Stimulated activated CD4-positive, alpha-beta T cell treated with anti-CD3 and anti-CD28 coated beads, TNF-alpha, amount 100 ng/mL, for 4 hours (primary cell): ENCODE measurements at places on chromosomes 2 and 18.

DNA sequence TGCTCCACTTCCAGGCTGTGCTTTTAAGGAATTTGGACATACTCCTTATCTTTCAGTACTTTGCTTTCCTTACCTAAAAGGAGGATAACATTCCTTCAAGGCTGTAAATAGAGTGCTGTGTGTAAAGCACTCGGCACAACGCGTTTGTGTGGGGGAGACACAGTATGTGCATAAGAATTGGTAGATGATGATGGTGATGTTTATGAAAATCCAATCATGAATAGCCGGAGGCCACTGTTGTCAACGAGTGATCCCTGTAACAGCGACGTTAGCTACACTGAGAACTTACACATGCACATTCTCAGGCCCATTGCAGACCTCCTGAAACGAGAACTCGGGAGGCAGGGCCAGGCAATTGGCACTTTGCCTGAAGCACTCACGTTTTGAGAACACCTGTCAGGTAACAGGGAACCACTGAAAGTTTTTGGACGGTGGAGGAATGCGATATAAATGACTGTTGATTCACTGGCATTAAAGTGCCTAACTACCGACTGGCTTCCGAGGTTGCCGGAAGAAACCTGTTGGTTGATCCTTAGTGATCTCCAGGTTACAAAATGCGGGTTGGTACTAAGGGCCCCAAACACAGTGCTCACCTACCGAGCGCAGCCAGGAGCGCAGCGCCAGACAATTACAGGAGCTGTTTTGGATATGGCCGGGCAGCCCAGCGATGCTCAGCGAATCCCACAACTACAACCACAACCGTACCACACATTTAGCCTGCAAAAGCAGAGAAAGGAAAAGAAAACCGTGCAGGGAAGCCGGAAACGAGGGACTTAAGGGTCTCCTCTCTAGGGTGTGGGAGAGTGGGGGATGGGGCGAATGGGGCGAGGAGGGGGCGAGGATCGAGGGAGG is 1.0 kb upstream of the MAP4K4 start:
- DNase-seq, result no peak

DNA sequence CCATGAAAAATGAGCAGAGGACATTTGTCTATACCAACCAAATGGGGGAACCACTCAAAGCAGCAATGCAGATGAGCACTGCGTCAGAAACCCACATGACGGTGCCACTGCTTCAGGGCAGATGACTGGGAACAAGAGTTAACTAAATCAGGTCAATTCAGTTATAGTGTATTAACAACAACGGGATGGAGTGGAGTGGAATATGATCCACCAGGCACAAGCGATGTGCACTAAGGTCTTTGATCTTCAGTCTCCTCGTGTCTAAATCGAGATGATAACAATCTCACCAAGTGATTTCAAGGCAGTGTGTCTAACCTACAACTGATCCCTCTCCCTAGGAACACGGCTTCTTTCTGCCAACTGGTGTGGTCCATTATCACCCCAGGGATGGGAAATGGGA is 269.0 kb downstream of the RAD51AP2 start:
- no peak for DNase-seq

DNA sequence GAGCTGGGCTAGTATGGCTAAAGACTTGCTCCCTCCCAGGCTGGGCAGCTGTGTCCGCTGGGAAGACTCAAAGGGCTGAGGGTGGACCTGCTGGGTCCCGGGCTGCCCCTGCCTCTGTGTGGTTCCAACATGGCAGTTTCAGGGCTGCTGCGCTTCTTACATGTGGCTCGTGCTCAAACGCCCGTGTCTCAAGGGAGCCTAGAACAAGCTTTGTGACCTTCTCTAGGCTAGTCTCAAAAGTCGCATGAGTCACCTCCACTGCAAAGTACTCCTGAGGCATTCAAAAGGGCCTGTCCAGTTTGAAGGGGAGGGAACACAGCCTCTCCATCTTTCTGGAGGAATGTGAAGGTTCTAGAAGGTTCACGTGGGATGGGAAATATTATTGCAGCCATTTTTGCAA is 44.7 kb upstream of the RAB31 start:
- no peak for DNase-seq

DNA sequence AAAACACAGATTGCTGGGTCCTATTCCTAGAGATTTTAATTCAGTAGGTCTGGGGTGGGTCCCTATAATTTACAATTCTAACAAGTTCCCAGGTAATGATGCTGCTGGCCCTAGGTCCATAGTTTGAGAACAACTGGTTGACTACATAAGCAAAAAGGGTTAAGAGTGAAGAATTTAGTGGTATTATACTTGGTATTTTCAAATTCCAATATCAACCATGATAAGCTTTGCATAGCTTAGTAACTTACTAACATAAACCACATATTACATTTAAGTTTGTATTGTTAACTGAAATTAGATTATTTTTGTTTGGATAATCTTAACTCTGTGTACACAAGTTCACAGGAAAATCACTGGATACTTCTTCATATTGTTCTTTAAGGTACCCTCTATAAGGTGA is 862.9 kb upstream of the ACVR2A start:
- no peak for DNase-seq

- DNase-seq, result no peak
Observed at GRCh38 chr2:128344101-128344500, 25.4 kb upstream of the HS6ST1 start.
